ENCODE measurements at places on chromosomes 3 and 15. TPM values are rescaled to one million over a fixed set of nuclear protein-coding genes. Genes with fewer than 3 reads are reported as not detected.

Gene ANKRD34C
- polyA plus RNA-seq, result not detected

Gene PLA2G4F
- not detected for polyA plus RNA-seq

Gene ANKRD63
- not detected for polyA plus RNA-seq

Gene SYNPR
- polyA plus RNA-seq, result not detected

Gene THPO
- not detected for polyA plus RNA-seq

Gene GPR176
- 0.33 TPM for polyA plus RNA-seq

Gene CCR2
- 3.1 TPM for polyA plus RNA-seq

Gene PPARG
- not detected for polyA plus RNA-seq

DNA sequence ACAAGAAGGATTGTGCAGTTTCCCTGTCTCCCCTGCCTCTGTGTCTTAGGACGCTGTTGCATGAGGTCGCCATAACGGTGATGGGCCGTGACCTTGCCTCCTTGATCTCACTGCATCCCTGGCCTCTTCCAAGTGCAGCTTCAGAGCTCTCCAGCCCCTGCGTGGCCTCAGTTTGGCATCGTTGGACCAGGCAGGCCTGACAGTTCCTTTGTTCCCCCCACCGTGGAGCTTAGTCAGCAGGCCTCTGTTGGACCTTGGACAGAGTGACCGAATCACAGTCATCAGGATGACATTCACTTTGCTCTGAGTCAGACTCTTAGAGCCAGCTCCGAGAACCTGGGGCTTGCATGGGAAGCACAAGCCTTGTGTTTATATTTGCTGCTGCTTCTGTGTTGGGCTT, 139.4 kb downstream of the OPA1 start:
- DNase-seq, result no peak
- H3K4me3 ChIP-seq, result no peak overlapping the region
- H3K27me3 ChIP-seq, result no peaks in the 10 kb centered on the region
- H3K27ac ChIP-seq, result no peak overlapping the region

DNA sequence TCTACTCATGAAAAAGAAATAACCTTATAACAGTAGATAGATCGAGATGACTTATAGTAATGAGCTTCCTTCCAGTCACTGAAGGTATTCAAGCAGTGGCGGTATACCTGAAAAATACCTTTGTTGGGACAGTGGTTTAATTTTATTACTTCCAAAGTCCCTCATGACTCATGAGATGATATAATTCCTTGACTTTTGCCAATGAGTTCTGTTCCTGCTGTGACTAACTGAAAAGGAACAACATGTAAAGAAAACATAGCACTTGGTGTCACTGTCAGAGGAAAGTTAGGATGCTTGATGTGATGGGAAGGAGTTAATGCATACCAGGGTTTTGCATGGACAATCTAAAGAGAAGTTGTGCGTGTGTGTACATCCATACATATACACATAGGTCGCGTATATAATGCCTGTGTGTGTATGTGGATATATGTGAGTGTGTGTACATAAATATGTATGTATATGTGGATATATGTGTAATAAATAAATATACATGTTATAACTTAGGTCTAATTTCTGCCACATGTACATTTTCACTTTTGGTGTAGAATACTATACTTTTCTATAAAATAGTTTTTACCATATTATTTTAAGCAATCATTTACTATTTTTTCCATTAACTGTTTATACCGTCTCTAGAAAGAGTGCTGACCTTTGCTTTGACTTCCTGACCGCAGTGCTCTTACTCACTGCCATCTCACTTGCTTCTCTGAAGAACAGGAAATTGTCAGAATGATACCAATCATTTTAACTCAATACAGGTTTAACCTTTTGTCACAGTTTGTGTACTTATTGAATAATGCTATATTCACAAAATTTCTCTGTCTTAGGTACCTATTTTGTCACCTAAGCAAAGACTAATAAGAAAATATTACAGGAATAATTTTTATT, 12.6 kb upstream of the PAK2 start:
- peaks cover 5% of the 10 kb centered on the region for H3K36me3 ChIP-seq
- no peak overlapping the region for H3K4me3 ChIP-seq
- no peaks in the 10 kb centered on the region for H3K4me1 ChIP-seq
- no peaks in the 10 kb centered on the region for H3K27me3 ChIP-seq
- DNase-seq, result no peak
- no peak overlapping the region for H3K27ac ChIP-seq

GRCh38 chr3:126621627-126622345, 33.1 kb downstream of the TXNRD3 start:
- no peaks in the 10 kb centered on the region for H3K36me3 ChIP-seq
- no peaks in the 10 kb centered on the region for H3K4me1 ChIP-seq
- no peak overlapping the region for H3K4me3 ChIP-seq
- no peaks in the 10 kb centered on the region for H3K27me3 ChIP-seq
- H3K27ac ChIP-seq, result no peak overlapping the region

DNA sequence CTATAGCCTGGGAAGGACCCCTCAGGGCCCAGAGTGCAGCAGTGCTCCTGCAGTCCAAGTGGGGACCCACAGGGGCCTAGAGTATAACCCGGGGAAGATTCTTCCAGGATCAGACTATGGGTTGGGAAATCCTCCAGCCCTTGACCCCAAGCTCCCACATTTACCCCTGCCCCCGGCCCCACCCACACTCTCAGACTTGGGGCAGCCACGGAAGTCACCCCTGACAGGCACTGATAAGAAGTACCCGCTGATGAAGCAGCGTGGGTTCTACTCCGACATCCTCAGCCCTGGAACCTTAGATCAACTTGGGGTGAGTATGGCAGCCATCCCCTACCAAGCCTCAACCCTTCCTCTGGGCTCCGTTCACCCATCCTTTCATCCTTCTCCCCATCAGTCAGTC, 6.3 kb downstream of the DNAH1 start:
- H3K4me1 ChIP-seq, result no peaks in the 10 kb centered on the region
- H3K27ac ChIP-seq, result no peak overlapping the region
- no peaks in the 10 kb centered on the region for H3K27me3 ChIP-seq
- H3K4me3 ChIP-seq, result no peak overlapping the region
- no peaks in the 10 kb centered on the region for H3K36me3 ChIP-seq

- H3K4me3 ChIP-seq, result no peak overlapping the region
- no peaks in the 10 kb centered on the region for H3K36me3 ChIP-seq
- no peaks in the 10 kb centered on the region for H3K27me3 ChIP-seq
- DNase-seq, result no peak
- no peaks in the 10 kb centered on the region for H3K4me1 ChIP-seq
- no peak overlapping the region for H3K27ac ChIP-seq
These were observed 104.7 kb downstream of the OSBPL10 start for GRCh38 chr3:31876331-31876730.

- no peak overlapping the region for H3K4me3 ChIP-seq
- no peaks in the 10 kb centered on the region for H3K4me1 ChIP-seq
- no peaks in the 10 kb centered on the region for H3K27me3 ChIP-seq
- DNase-seq, result no peak
These were observed 1030.4 kb upstream of the CADM2 start for GRCh38 chr3:83928391-83928790.

GRCh38 chr3:37770938-37771918, 90.5 kb upstream of the CTDSPL start:
- H3K36me3 ChIP-seq, result no peaks in the 10 kb centered on the region
- DNase-seq, result no peak
- no peak overlapping the region for H3K27ac ChIP-seq
- H3K4me1 ChIP-seq, result no peaks in the 10 kb centered on the region
- H3K27me3 ChIP-seq, result no peaks in the 10 kb centered on the region

DNA sequence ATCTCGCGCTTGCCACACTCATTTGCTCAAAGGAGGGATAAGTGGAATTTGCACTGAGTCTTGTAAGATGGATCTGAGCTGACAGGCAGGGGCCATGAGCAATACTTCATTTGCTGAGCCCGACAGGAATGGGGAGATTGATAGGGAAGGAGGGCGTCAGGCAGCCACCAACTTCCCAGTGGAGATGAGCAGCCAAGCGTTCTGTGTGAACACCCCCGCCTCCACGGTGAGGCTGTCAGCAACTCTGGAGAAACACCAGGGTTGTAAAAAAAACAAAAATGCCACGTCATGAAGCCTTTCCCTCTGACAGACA, 36.8 kb downstream of the TLE3 start:
- H3K27me3 ChIP-seq, result no peaks in the 10 kb centered on the region
- peaks cover 35% of the 10 kb centered on the region for H3K36me3 ChIP-seq
- no peak overlapping the region for H3K27ac ChIP-seq
- no peak for DNase-seq
- H3K4me1 ChIP-seq, result no peaks in the 10 kb centered on the region

- DNase-seq, result no peak
- H3K36me3 ChIP-seq, result no peaks in the 10 kb centered on the region
- H3K27ac ChIP-seq, result no peak overlapping the region
- no peaks in the 10 kb centered on the region for H3K4me1 ChIP-seq
- no peak overlapping the region for H3K4me3 ChIP-seq
These were observed 8.4 kb upstream of the NMNAT3 start for GRCh38 chr3:139686206-139686605.

DNA sequence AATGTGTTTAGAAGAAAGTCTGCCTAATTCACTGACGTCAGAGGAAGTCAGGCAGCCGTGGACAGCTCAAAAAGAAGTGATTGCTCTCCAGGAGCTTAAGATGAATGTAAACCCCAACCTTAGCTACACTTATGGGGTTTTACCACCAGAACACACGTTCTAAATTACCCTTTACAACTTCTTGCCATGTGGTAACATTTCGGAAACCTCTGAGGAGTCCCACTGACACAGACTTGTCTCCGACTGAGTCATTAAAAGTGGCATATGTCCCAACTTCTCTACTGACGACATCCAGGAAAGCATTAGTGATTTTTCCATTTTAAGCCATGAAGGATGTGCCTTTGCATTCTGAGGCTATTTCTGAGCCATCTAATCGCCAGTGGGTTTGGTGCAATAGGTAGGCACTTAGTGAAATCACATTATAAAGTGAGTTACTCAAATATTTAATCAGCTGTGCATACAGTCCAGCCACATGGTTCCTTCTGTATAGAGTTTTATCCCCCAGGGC, 32.4 kb downstream of the C2CD4A start:
- no peaks in the 10 kb centered on the region for H3K36me3 ChIP-seq
- no peak overlapping the region for H3K4me3 ChIP-seq
- DNase-seq, result no peak

GRCh38 chr15:83413054-83413719, 34.0 kb upstream of the SH3GL3 start:
- H3K27ac ChIP-seq, result no peak overlapping the region
- H3K4me3 ChIP-seq, result no peak overlapping the region

- no peak for DNase-seq
- peaks cover 11% of the 10 kb centered on the region for H3K36me3 ChIP-seq
- no peak overlapping the region for H3K27ac ChIP-seq
- no peaks in the 10 kb centered on the region for H3K27me3 ChIP-seq
These were observed 13.1 kb downstream of the TPRA1 start for GRCh38 chr3:127577448-127577847.

DNA sequence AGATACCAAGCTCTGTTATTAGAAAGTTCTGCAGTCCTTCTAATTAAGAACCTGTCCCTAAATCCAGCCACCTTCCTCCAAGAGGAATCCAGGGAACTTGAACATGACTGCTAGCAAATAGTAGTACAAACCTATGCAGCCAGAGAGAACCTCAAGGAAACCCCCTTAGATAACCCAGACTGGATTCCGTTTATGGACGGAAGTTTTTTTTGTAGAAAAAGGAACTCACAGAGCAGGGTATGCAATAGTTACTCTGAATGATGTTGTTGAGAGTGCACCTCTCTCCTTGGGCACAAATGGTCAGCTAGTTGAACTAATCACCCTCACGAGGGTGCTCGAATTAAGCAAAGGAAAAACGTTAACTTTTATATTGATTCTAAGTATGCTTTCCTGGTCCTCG, 40.8 kb downstream of the TM4SF18 start:
- no peak overlapping the region for H3K27ac ChIP-seq
- H3K27me3 ChIP-seq, result no peaks in the 10 kb centered on the region
- H3K4me1 ChIP-seq, result no peaks in the 10 kb centered on the region

- H3K36me3 ChIP-seq, result no peaks in the 10 kb centered on the region
- no peak for DNase-seq
- H3K27ac ChIP-seq, result no peak overlapping the region
- no peak overlapping the region for H3K4me3 ChIP-seq
These were observed 1283.7 kb downstream of the OTOL1 start for GRCh38 chr3:162780313-162780712.

GRCh38 chr15:74543583-74543982, 2.6 kb downstream of the ARID3B start:
- H3K4me3 ChIP-seq, result peak overlapping the region; percentile 97
- H3K27me3 ChIP-seq, result no peaks in the 10 kb centered on the region
- H3K4me1 ChIP-seq, result peaks cover 16% of the 10 kb centered on the region
- peaks cover 4% of the 10 kb centered on the region for H3K36me3 ChIP-seq

- H3K27ac ChIP-seq, result no peak overlapping the region
- no peak for DNase-seq
- H3K4me3 ChIP-seq, result no peak overlapping the region
- H3K27me3 ChIP-seq, result no peaks in the 10 kb centered on the region
These were observed 1.7 kb upstream of the VPS18 start for GRCh38 chr15:40892447-40893012.

DNA sequence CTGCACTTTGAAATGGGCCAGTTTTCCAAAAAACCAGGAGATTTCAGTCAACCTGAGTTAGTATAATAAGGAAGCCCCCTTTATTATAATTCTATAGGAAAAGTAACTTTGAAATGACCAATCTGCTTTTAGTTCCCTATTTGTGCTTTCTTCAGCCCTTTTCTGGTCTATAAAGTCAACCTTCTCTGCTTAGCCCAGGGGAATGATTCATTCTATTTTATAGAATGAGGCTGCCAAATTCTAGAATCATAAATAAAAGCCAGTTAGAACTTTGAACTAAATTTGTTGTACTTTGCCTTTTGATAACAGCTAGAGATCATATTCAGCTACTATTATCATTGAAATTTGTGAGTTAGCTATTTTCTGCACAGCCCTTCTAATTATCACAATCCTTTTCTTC, 24.7 kb downstream of the CIP2A start:
- H3K4me1 ChIP-seq, result no peaks in the 10 kb centered on the region
- H3K4me3 ChIP-seq, result no peak overlapping the region
- no peak overlapping the region for H3K27ac ChIP-seq

GRCh38 chr3:1462371-1462770, 369.5 kb downstream of the CNTN6 start:
- H3K27ac ChIP-seq, result no peak overlapping the region
- DNase-seq, result no peak
- H3K36me3 ChIP-seq, result no peaks in the 10 kb centered on the region
- no peaks in the 10 kb centered on the region for H3K4me1 ChIP-seq
